Fibroblast of skin of abdomen (primary cell): ENCODE measurements at places on chromosomes 6 and 20.

- no peak for DNase-seq
Measured at GRCh38 chr6:149488815-149489214, 4.0 kb upstream of the ZC3H12D start.

- peak; percentile 16 for DNase-seq
Measured at GRCh38 chr6:101803136-101803535, 409.6 kb downstream of the GRIK2 start.

DNA sequence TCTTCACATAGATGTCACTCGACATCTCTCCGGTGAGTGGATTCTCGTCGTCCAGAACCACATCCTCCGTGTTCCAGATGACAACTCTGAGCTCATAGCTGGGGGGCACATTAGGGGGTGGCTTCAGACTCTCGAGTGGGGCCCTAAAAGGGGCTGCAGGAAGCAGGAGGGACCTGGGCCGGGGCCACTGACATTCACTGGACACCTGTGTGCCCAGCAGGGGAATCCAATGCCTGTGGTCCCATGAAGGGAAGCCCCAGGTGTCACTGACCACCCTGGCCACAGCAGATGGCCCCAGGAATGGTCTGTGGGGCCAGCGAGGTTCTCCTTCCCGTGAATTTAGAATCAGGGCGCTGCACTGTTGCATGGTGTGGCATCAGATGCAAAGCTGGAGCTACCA is 18.7 kb downstream of the ERGIC3 start:
- DNase-seq: no peak

DNA sequence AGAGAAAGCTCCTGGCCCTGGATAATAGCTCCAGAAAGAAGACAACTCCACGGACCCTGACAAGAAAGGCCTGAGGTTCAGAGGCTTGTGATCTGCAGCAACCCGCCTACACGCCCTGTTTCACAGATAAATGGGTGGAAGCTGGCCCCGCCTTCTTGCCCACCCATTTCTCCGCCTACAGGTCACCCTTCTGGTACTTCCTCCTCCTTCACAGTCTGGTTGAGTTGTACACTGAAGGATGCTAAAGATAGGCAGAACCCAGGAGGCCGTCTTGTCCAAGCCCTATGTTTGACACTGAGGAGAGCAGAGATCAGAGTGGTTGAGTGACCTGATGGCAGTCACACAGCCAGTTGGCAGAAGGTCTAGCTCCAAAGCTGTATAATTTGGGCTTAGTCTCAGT is 34.2 kb upstream of the MDGA1 start:
- DNase-seq: no peak

- peak; percentile 95 for DNase-seq
Measured at GRCh38 chr6:80217794-80218193, 111.3 kb downstream of the BCKDHB start.

- DNase-seq: peak; percentile 72
Measured at GRCh38 chr20:1718604-1719384, 61.2 kb upstream of the SIRPG start.

GRCh38 chr6:93319304-93319703 is 100.1 kb downstream of the EPHA7 start:
- DNase-seq: no peak

GRCh38 chr20:32062776-32063170 is 10.7 kb downstream of the HCK start:
- no peak for DNase-seq

DNA sequence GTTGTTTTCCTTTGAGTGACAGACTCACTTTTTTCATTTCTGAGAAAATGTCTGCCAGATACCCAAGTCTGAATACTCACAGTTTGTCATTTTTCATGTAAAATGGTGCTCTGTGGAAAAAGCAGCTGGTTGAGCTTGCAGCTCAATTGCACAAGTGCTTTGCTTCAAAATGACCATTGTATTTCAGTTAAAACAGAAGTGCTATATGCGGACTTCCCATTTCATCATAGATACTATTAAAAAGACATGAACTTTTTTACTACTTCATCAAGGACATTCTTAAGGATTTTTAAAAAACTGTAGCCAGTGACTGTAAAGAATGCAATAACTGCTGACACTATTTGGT is 61.5 kb downstream of the KCNS1 start:
- DNase-seq: no peak

DNA sequence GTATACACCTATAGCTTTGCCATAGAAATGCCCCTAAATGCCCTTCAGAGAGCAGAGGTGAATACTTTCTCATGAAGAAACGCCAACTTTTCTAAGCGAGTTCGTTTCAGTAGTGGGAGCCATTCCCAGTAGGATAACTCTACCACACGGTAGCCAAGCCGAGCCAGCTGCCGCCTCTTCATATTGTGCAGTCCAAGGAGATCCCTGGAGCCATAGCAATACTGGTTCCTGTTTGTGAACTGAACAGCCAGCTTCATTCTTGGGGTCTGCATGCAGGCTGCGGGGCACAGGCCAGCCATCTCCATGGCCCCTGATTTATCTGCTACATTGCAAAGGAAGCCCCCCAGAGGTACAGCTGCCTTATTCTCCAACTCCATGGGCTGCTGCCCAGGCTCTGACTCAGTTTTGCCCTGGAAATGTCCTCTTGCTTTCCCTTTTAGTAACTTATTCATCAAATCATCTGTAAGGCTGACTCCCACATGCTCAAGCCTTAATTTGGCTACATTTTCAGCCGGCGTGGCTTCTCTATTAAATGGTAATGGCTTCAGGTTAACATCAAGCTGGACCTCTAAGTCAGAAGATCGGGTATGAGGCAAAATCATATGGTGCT is 12.8 kb downstream of the FASTKD5 start:
- DNase-seq: no peak

- no peak for DNase-seq
Measured at GRCh38 chr6:141607956-141608355, 524.8 kb upstream of the GJE1 start.

DNA sequence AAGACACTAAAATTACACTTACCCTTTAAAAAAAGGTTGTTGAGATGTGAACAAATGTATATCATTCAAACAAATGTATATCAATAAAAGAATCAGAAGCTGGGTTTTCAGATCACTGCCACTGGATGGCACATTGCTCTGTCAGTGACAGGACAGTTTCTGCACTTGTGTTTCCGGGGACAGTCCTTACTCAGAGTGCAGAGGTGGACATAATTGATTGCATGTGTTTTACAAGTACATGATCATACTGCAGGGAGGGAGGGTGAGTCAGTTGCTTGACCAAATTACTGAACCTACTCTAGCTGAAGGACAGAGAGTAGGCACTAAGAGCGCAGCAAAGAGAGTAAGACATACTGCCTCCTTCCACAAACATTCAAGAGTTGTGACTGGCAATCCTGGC is 302.3 kb downstream of the TENT5A start:
- DNase-seq: peak; percentile 70

GRCh38 chr20:32227744-32228688 is 20.3 kb downstream of the POFUT1 start:
- DNase-seq: no peak

GRCh38 chr6:8278562-8278961 is 156.8 kb downstream of the SLC35B3 start:
- DNase-seq: no peak

GRCh38 chr6:111747829-111748228 is 125.4 kb downstream of the FYN start:
- no peak for DNase-seq

DNA sequence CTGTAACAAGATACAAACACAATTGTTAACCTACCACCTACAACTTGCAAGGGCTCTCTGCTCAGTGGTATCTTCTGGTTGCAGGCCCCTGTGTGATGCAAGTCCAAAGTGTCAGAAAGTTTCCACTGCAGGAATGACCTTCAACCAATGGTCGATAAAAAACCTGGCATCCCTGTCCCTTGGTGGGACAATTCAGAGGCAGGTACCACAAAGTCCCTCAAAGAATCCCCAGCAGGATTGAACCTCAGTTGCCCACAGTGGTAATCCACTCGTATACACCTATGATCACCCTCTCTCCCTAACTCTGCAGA is 15.9 kb downstream of the GLO1 start:
- no peak for DNase-seq

GRCh38 chr6:16698162-16698533 is 63.1 kb downstream of the ATXN1 start:
- no peak for DNase-seq

GRCh38 chr6:163900570-163900969 is 486.1 kb downstream of the QKI start:
- peak; percentile 78 for DNase-seq

GRCh38 chr6:91718198-91718597 is 1131.3 kb upstream of the MAP3K7 start:
- DNase-seq: no peak

DNA sequence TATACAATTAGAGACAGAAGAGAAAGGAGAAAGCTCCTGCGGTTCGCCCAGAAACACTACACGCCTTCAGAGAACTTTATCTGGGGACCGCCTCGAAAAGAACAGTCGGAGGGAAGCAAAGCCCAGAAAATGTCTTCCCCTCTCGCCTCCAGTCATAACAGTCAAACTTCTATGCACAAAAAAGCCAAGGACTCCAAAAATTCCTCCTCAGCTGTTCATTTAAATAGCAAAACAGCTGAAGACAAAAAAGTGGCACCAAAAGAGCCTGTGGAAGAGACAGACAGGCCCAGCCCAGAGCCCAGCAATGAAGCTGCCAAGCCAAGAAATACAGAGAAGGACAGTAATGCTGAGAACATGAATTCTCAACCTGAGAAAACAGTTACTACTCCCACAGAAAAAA is 12.9 kb downstream of the OGFRL1 start:
- DNase-seq: no peak
